H1 (cell line): ENCODE measurements at places on chromosomes 1 and 21. TPM values are rescaled to one million over a fixed set of nuclear protein-coding genes. Genes with fewer than 3 reads are reported as not detected.

DNA sequence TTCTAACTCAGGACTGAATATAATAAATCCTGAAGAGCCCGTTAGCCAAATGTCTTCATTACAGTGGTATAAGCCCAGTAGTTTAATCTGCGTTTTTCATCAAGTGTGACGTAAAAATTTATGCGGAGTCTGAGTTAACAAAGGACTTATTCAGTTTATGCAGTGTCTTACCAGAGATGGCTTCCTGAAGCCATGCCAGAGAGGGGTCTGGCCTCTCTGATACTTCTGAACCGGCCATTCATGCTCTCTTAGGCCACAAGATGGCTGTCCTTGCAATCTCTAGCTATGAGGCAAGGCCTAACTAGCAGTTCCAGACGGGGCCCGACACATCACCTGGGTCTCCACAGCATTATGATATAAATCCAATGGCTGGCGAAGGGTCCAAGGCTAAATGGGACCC is 101.4 kb downstream of the TEX35 start:
- DNase-seq: no peak
- H3K4me3 ChIP-seq: no peak overlapping the region
- no peaks in the 10 kb centered on the region for H3K27me3 ChIP-seq
- H3K36me3 ChIP-seq: no peaks in the 10 kb centered on the region

- no peak overlapping the region for H3K4me3 ChIP-seq
- H3K27ac ChIP-seq: no peak overlapping the region
- H3K27me3 ChIP-seq: no peaks in the 10 kb centered on the region; the same call in 1 of the 2 replicates
- no peaks in the 10 kb centered on the region for H3K4me1 ChIP-seq
Observed at GRCh38 chr21:38439957-38440356, 58.3 kb downstream of the ERG start.

Gene LIN28A
- total RNA-seq: 1,467 and 1,486 TPM in 2 replicates

DNA sequence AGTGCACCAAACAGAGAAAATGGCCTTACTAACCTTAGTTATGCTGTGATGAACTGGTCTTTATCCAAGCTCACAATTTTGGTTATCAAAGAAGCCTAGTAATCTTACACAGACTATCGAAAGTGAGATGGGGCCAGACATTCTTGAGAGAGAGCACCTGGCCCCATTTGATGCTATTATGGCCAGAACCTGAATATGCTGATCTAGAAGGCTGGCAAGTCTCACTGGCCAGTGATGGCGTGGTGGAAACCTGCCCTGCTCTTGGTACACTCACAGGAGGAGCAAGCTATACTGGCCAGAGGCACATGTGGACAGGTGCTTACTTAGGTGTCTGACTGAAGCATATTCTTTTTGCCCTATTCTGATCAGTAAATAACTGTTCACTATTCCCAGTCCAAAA is 357.8 kb upstream of the ZRANB2 start:
- H3K27me3 ChIP-seq: no peaks in the 10 kb centered on the region
- no peak for DNase-seq
- no peak overlapping the region for H3K27ac ChIP-seq
- H3K36me3 ChIP-seq: no peaks in the 10 kb centered on the region
- H3K4me1 ChIP-seq: no peaks in the 10 kb centered on the region

DNA sequence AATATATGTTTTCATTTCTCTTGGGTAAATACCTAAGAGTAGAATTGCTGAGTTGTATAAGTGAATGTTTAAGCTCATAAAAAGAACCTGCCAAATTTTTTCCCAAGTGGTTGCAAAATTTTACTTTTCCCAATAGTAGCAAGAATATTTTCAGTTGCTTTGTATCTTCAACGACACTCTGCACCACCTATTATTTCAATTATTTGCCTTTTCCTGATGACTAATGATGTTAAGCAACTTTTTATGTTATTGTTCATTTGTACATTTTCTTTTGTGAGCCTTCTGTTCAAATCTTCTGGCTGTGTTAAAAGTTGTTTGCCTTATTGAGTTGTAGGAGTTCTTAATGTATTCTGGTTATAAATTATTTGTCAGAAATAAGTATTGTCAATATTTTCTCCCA is 299.1 kb upstream of the NRIP1 start:
- DNase-seq: no peak
- no peaks in the 10 kb centered on the region for H3K27me3 ChIP-seq
- H3K4me1 ChIP-seq: no peaks in the 10 kb centered on the region; the same call in 1 of the 2 replicates
- no peaks in the 10 kb centered on the region for H3K36me3 ChIP-seq
- no peak overlapping the region for H3K27ac ChIP-seq
- no peak overlapping the region for H3K4me3 ChIP-seq

- H3K4me1 ChIP-seq: no peaks in the 10 kb centered on the region
- no peak for DNase-seq
- H3K27me3 ChIP-seq: no peaks in the 10 kb centered on the region
- H3K36me3 ChIP-seq: no peaks in the 10 kb centered on the region
- no peak overlapping the region for H3K4me3 ChIP-seq
Observed at GRCh38 chr1:66443793-66444192, 90.2 kb upstream of the SGIP1 start.

DNA sequence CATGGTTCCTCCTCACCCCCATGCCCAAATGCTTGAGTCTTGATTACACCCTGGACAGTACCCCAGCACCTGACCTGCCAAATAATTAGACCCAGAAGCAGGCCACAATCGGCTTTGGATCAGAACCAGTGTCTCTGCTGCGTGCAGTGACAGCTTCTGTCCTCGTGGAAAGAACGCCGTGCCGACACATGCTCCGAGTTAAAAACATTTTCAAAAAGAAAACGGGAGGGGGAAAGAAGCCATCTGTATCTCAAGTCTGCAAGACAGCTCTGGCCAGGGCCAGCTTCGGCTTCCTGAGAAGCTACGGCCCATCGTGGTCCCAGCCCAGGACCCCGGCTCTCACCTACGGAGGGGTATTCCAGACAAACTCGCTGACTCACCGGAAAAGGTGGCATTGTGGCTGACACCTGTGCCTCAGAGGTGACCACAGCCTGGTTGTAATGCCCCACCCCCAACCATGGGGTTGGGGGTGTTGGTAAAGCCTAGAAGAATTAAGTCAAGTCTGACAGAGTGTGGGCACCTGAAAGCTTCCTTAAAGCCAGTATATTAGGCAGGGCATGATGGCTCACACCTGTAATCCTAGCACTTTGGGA is 25.8 kb downstream of the SSBP3 start:
- H3K27ac ChIP-seq: peak overlapping the region; percentile 73; the same call in 1 of the 2 replicates
- DNase-seq: no peak
- peaks cover 38% of the 10 kb centered on the region for H3K4me1 ChIP-seq
- peaks cover 5% of the 10 kb centered on the region for H3K36me3 ChIP-seq

GRCh38 chr1:116076831-116077230 is 34.4 kb upstream of the MAB21L3 start:
- H3K4me1 ChIP-seq: no peaks in the 10 kb centered on the region
- no peak overlapping the region for H3K27ac ChIP-seq
- no peak for DNase-seq
- no peaks in the 10 kb centered on the region for H3K36me3 ChIP-seq
- H3K4me3 ChIP-seq: no peak overlapping the region
- H3K27me3 ChIP-seq: no peaks in the 10 kb centered on the region
